GM19239 (cell line): ENCODE measurements at places on chromosomes 3 and 15.

DNA sequence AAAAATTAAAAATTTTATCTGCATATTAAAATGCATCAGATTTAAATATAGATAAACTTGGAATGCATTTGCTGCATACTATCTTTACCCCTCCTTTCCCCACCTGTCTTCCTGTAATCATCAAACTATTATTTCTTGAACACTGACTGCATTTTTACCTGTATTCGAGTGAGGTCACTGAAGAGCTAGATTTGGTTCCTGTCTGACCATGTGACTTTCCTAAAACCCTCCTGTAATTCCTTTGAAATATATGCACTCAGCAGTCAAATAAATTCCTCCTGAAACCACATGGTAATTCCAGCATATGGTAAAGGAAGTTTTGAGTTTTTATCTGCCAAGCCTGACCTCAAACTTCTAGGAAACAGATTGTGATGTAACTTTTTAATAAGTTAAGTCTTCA, 445.6 kb upstream of the FRG2C start:
- DNase-seq: no peak

DNA sequence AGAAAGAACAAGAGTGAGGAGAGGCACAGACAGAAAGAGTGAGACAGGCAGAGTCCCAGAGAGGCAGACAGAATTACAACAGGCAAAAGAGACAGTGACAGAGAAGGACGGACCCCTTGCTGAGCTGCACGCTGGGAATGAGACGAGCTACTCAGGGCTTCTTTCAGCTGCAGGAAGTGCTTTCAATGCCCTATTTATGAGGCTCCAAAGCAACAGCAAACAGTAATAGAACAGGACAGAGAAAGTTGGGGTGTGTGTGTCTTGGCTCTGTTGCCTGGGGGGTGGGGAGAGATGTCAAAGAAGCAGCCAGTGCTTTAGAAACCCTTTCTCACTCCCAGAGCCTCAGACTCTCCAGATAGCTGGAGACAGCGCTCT, 502 bp upstream of the TIMP4 start:
- no peak for DNase-seq

GRCh38 chr15:75770131-75770530, 57.5 kb upstream of the CSPG4 start:
- no peak for DNase-seq

GRCh38 chr15:60362321-60363086, 35.3 kb downstream of the ANXA2 start:
- DNase-seq: no peak

- DNase-seq: no peak
Observed at GRCh38 chr3:177041730-177042551, 155.3 kb downstream of the TBL1XR1 start.
